ENCODE measurements at places on chromosomes 5 and 9.

- DNase-seq, result no peak
These were observed 390.6 kb downstream of the DNAH5 start for GRCh38 chr5:13553896-13554295.

GRCh38 chr9:124788542-124789217 is 11.7 kb downstream of the OLFML2A start:
- DNase-seq, result no peak

DNA sequence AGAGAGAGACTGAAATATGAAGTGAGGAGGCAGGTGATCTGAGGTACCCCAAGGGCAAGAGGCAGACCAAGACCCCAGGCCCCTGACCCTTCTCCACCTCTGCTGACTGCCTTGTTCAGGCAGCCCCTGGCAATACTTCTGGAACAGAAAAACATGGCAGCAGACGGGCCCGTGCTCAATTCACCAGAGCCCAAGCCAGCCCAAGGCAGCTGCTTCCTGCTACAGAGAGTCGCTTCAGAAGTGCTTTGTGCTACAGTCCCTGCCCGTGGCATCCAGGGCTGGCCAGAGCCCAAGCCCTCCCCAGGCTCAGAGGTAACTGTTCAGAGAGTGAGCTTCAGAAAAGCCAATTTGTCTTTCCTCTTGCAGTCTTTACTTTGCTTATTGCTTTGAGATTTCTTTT is 151.4 kb upstream of the FSTL4 start:
- no peak for DNase-seq

DNA sequence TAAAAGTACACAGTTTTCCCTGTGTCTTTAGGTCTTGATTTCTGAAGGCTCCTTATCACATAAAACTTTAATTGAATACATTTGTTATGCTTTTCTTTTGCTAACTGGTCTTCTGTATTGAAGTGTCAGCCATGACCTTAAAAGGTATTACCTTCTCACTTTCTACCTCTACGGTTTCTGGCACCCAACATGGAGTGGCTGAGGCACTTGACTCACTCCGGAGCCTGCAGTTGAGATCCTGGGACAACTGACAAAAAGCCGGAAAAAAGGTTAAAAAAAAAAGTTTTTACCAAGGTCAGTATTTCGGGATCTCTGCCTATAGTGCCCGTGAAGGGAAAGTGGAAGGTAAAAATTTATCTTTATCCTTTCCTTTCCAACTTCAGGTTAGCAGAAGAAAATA is 197.0 kb downstream of the ARRDC3 start:
- DNase-seq, result no peak

GRCh38 chr5:117337064-117337749 is 762.6 kb upstream of the SEMA6A start:
- no peak for DNase-seq

- no peak for DNase-seq
These were observed 22.8 kb upstream of the IFNE start for GRCh38 chr9:21504894-21505293.

- DNase-seq, result no peak
These were observed 61.3 kb upstream of the SPOCK1 start for GRCh38 chr5:137560420-137560819.

- no peak for DNase-seq
These were observed 282.2 kb downstream of the CWC27 start for GRCh38 chr5:65050826-65051498.

GRCh38 chr5:87051502-87052113 is 216.1 kb upstream of the RASA1 start:
- no peak for DNase-seq

GRCh38 chr5:175288048-175288621 is 155.8 kb downstream of the DRD1 start:
- DNase-seq, result no peak

- no peak for DNase-seq
These were observed 46.4 kb upstream of the DNAH5 start for GRCh38 chr5:13990896-13991295.

DNA sequence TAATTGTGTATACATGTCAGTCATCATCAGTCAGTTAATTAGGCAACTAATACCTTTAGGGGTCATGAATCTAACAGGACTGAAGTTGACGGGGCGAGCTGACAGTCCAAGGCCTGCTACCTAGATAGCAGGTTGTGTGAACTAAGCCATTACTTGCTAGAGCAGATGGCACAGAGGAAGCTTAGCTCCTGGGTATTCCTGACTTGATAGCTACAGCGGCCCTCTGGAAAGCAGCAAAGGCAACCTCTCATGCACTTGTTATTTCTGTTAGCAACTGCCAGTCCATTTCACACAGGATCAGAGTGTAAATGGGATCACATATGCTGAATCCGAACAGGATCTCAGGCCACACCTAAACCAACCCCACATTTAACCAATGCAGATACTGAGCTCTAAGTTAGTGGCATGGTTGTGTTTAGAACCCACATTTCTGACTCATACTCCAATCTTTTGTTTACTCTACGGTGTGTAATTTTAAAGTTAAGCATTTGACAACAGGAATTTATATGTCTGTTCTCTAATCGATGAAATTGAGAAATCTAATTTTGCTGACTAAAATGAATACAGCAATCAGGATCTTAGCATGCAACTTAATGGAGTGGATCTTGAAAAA is 521.3 kb upstream of the ZNF608 start:
- no peak for DNase-seq

DNA sequence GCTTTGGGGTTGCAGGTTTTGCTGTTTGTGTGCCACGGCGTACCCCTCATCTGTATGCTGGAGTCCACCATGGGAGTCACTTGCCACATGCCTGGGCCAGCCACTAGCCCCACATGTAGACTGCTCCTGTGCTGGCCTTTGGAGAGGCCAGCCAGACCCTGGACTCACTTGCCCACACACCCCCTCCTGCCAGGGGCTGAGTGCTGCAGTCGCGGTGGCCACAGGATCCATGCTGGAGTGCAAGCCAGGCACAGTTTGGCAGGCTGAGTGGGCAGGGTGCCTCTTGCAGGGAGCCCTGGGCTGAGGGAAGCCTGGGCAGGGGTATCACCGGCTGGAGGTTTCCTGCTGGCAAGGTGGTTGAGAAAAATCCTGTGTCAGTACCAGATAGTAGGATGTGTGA is 25.6 kb upstream of the GCNT1 start:
- no peak for DNase-seq

DNA sequence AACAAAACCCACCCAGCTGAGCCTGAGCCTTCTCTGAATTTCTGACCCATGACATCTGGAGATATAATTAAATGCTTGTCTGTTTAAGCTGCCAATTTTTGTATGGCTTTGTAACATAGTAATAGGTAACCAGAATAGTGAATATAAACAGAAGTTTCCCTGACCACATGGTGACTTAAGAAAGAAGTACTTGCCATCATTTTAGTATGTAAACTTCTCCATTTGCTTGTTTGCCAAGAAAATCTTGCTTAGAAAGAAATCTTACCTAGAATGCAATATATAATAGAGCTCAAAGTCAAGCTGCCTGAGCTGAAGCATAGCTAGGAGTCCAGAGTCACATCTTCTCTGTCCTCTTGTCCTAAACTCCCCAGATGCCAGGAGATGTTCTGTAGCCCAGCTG is 117.0 kb downstream of the PCSK1 start:
- no peak for DNase-seq

DNA sequence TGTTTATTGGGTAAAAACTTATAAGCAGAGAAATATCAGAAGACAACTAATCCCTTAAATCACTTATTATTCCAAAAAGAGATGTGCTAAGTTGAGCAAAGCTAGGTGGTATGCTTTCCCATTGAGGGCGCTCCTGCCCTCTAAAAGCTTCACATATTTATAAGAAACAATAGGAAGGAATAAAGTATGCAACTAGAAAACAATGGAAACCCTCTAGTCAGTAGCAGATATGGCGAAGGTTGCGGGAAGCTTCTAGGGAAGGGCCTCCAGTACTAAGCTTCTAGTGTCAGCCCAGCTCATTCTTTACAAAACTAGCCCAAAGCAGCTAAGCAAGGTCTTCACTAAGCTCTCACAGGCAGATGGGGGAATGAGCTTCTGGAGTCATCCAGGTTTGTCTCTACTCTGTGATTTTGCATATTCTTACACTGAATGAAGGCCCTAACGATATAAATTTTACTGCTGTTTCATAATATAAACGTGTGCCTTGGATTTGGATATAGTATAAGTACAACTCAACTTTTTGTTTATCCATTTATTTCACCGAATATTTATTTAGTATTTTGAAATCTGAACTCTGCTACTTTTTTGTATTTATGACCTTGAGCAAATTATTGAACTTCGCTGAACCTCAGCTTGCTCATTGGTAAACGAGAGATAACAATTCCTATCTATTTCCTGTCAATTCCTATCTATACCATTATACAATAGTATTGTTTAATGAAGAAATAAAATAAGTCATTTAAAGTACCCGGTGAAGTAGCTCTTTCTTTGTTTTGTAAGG is 571.4 kb downstream of the ELAVL2 start:
- DNase-seq, result no peak

- DNase-seq, result no peak
These were observed 81.6 kb upstream of the GDNF start for GRCh38 chr5:37921452-37921851.

- no peak for DNase-seq
These were observed 109.9 kb upstream of the SLC1A3 start for GRCh38 chr5:36496471-36496870.

DNA sequence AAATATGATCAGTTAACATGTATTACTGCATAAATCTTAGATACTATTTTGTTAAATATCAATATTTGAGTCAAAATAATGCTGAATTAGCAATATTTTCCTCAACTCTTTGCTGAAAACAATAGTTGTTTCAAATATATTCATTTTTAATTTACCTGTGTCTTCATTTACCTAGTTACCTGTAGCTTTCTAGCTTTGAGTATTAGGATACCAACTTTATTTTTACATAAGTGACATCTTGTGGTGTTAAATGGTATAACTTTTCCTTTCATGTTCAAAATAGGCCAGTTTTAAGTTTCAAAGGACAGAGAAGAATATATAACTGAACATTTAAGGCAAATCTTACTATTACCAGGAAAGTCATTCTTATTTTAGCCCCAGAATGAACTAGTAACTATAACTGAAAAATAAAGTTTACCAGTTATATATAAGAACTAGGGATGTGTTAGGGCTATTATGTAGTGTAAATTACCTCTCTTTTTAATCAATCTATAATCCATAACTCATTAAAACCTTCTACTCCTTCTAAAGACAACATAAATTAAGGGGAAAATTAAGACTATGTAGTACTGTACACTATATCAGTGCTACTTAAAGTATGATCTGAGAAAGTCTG is 25.3 kb downstream of the AP3B1 start:
- DNase-seq, result no peak

GRCh38 chr5:10607666-10608073 is 43.8 kb downstream of the ANKRD33B start:
- no peak for DNase-seq

DNA sequence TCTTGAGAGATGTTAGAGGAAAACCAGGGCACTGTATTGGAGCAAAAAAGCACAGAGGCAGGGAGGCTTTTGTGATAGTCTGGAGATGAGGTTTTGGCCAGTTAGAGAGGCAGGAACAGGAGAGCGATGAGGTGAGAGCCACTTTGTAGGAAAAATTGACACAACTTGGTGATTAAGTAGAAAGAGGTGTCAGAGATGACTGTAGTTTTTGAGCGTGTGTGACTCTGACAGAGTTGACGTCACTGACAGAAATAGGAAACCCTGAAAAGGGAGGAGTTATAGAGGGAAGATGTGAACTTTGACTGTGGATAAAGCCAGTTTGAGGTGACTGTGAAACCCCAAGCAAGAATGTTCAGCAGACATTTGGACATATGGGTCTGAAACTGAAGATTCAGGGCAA is 15.7 kb downstream of the NFX1 start:
- no peak for DNase-seq

GRCh38 chr5:175802361-175802760 is 69.0 kb upstream of the CPLX2 start:
- DNase-seq, result no peak

- no peak for DNase-seq
These were observed 125.8 kb upstream of the SLC12A2 start for GRCh38 chr5:127957701-127958239.

DNA sequence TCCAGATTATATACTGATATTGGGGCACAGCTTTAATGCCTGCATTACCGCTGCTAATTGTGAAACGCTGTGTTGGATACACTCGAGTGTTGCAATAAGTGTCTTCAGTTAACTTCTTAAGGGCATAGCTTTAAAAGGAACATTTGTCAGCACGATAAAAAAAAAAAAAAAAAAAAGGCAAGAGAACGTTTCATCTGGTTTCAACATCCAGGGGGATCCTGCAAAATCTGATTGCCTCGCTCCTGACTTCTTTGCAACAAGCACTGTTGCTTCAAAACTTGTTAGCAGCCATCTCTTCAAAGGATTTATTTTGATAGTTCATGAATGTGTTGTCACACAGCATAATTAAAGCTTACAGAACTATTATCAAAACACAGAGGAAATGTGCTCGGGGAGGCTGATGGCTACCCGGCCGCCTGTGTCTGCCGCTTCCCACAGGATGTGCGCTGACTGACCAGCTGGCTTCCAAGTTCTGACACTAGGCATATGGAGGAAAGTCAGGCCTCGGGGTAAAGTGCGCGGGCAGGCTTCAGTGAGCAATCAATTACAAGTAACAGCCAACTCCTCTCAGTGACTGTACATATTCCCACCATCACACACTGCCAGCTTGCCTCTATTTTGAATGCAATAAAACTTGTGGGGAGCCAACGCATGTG is 77.7 kb downstream of the EBF1 start:
- no peak for DNase-seq

DNA sequence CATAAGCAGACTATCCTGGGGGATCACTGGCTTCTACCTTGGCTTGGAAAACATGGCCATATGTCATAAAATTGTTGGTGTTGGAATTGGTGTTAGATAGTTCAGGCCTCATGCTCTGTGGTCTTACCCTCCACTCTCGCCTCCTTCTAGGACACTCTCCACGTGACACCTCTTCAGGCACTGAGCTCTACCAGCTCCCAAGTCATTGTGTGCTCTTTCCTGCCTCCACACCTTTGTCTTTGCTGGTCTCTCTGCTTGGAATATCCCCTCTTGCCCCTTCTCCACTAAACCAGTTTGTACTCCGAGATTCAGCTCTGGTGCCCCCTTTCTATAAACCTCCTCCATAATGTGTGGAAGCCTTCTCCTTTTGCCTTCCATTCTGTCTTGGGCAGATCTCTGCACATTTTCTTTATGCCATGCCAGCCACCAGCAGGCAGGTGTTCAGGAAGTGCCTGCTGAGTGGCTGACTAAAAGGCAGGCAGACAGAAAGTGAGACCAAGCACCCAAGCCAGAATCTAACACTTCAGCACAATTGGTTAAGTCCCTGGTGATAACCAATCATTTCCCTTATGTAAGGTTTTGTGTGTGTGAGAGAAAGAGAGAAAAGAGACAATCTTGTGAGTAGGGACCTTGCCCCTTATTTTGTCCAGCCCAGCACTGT is 37.7 kb downstream of the SAR1B start:
- DNase-seq, result no peak

DNA sequence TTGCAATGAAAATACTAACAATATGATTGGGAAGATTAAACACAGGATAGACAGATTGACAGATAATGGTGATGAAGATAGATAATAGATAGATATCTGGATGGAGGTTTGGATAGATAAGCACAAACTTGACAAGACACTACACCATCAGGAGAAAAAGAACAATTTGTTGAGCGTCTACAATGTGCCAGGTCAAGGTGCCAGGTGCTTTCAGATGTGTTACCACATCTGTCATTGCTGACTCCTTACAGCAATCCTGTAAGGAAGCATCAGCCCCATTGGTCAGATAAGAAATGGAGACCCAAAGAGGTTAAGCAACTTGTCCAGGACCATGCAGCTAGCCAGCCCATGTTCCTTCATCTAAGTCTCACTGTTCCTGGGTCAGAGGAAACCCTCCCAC is 1.6 kb upstream of the GABRP start:
- DNase-seq, result no peak
